ENCODE measurements at places on chromosomes 4 and X.

DNA sequence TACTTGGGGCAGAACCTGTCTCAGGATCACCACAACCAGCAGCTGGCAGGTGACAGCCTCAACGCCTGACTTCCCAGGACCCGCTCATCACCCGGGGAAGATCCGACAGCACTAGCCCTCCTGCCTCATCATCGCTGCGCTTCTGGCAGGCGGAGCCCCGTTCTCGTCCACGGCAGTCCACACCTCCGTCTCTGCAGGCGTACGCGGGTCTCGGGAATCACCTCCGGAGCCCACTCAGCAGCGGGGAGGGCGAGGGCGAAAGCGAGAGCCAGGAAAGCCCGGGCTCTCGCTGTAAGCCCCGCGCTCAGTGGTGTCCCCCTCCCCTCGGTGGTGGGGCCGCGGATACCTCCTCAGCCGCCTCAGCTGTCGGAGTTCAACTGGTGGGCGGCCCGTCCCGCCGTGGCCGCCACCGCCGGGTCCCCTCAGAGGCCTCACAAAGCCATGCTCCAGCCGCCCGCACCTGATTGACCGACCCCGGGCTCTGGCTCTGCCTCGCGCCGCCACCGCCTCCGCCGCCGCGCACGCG lies 518 bp upstream of the CNKSR2 start:
- DNase-seq: peak; percentile 28

DNA sequence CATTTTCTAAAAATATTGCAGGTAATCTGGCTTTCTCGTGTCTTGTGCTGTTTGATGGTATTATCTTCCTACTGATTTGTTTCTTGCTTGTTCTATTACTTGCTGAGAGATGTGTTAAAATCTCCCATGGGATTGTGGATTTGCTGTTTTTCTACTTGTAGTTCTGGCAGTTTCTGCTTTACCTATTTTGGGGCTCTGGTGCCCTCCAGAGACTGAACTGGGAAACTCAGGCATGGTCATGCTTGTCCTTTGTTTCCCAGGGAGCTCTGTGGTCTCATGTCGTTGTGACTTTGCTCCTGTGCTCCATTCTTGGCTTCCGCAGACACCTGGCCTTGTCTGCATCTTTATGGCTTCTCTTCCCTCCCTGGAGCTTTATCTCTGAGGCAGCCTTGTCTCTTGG lies 39.5 kb downstream of the NSD2 start:
- DNase-seq: peak; percentile 62

- DNase-seq: peak; percentile 53
Observed at GRCh38 chr4:76784237-76784636, 113.7 kb downstream of the SOWAHB start.

- DNase-seq: peak; percentile 95
Observed at GRCh38 chr4:88177983-88178625, 19.7 kb upstream of the ABCG2 start.

- DNase-seq: no peak
Observed at GRCh38 chr4:113591982-113592381, 169.6 kb downstream of the CAMK2D start.

DNA sequence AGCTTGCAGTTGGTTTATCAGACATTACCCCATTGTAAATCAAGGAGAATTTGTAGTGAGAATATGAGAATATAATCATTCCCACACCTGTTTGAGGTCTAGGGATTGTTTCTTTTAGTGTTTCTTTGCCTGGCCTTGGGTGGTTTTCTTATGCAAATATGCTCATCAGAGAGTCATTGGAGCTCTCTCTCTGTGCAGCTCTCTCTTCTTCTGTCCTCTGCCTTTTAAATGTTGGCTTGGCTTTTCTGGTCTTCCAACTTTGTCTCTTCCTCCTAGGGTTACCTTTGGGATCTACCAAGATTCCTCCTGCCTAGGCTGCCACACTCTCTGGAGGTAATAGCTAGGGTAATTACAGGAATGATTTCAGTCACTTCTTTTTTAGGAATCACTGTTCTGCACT lies 102.3 kb upstream of the ARSJ start:
- DNase-seq: no peak
